ENCODE measurements at places on chromosomes 13 and 19.
A peak's percentile ranks its signal among the peaks of the same experiment; 100 is the strongest.

GRCh38 chr13:35923347-35923746 is 207.8 kb downstream of the DCLK1 start:
- DNase-seq = peak; percentile 84

DNA sequence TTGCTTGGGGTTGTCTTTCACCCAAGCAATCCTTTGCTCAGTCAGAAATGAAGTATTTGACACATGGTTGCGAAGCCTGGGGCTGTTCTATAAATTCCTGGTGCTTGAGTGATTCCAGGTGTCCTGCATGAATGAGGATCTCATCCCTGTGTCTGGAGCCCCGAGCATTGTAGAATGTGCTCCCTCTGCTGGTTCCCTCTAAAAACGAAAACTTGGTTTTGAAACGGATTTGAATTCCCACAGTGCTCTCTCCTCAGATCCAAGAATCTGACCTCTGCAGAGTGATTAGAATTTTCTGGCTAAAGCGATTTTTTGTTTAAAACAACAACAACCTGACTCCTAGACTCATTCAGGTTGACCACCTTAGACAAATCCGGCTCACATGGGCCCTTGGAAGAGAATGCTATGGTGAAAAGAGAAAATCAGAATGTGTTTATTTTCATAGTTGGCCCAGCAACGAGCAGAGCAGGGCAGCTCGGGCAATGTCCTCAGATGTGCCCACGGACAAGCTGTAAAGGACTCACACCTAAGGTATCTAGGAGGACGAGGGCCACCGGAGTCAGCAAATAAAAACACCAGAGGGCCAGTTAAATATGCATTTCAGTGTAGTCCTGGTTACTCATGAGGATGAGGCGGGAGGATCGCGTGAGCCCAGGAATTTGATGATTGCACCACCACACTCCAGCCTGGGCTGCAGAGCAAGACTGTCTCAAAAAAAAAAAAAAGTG is 8.7 kb upstream of the ATP12A start:
- peak; percentile 62 for DNase-seq

DNA sequence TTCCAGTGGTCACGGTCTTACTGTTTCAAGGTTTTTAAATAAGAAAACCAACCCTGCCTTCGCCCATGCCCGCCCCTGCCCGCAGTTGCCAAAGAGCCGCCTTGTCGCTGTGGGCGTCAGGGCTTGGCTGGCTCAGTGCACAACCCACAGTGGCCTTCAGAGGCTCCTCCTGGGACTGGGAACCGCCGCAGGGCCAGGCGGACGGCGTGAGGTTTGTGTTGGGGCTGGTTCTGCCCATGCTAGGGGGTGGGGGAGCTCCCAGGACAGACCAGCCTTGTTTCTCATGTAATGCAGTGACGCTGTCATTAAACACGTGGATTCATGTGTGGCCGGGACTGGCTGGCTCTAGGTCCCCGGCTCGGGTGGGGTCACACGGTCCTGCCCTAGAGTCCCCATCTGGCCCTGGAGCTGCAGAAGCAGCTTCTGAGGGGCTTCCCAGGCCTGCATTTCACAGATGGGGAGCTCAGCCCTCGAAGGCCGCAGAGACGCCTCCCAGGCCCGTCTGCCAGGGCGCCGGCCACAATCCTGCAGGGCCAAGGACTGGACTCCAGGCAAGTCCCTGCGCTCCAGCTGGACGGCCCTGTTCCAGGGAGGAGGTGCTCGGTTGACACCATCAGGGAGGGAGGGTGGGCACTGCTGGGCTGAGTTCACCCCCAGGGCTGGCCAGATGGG is 2.4 kb upstream of the TEKTIP1 start:
- DNase-seq = no peak

DNA sequence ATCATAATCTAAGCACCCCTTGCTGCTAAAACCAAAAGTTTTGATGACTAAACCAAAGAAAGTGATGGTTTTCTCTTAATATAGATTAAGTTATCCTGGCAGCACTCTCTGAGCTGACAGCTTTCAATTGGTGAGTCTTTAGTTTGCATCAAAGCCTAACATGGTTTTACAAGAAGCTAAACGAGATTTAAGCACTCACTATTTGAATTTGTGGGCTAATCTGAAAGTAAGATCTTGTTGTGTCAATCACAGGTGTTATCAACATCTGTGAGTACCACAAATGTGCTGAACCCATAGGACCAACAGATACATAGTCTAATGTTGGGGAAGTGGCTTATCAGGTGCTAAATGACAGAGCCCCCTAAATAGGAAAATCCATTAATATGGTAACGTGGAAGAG is 223.9 kb downstream of the LHFPL6 start:
- DNase-seq = no peak

DNA sequence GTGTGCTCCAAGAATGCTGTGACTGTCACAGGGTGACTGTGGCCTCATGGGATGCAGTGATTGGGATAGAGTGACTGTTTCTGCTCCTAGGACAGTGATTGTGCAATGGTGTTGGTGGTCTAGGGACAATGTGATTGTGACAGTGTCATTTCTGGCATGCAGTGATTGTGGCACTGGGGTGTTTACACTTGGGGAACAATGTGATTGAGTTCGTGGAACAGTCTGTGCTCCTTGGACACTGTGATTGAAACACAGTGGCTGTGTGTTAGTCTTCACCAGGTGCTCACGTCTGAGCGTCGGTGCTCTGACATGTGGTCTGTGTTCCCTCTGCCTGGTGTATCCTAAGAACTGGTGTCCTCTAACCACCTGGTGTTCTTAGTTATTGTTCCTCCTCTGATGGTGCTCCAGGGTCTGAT is 1.7 kb downstream of the PDE4A start:
- DNase-seq = no peak

- no peak for DNase-seq
Measured at GRCh38 chr13:99426426-99426825, 74.8 kb upstream of the TM9SF2 start.

DNA sequence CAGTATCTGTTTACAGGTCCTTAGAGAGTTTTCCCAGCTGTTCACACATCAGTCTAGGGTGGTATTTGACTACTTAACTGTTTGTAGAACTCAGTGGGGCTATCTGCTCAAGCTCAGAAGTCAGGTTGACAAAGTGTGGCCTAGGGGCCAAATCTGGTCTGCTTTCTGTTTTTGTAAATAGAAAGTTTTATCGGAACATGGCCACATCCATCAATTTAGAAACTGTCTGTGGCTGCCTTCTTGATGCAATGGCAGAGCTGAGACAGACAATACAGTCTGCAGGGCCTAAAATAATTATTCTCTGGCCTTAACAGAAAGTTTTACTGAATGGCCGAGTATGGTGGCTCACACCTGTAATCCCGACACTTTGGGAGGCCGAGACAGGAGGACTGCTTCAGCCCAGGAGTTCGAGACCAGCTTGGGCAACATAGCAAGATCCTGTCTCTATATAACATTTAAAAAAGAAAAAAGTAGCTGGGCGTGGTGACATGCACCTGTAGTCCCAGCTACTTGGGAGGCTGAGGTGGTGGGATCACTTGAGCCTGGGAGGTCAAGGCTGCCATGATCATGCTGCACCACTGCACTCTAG is 2.4 kb downstream of the SMG9 start:
- DNase-seq = no peak

- no peak for DNase-seq
Measured at GRCh38 chr19:32540621-32541020, 40.4 kb upstream of the PDCD5 start.

DNA sequence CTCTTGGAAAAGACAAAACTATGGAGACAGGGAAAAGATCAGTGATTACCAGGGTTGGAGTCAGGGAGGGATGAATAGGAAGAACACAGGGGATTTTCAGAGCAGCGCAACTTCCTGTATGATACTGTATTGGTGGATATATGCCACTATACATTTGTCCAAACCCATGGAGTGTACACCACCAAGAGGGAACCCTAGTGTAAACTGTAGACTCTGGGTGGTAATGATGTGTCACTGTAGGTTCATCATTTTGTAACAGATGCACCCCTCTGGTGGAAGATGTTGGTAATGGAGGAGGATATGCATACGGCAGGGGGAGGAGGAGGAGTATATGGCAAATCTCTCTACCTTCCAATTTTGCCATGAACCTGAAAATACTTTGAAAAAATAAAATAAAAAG is 68.1 kb downstream of the UFM1 start:
- DNase-seq = peak; percentile 33

GRCh38 chr13:23560571-23561089 is 9.6 kb upstream of the TNFRSF19 start:
- no peak for DNase-seq

DNA sequence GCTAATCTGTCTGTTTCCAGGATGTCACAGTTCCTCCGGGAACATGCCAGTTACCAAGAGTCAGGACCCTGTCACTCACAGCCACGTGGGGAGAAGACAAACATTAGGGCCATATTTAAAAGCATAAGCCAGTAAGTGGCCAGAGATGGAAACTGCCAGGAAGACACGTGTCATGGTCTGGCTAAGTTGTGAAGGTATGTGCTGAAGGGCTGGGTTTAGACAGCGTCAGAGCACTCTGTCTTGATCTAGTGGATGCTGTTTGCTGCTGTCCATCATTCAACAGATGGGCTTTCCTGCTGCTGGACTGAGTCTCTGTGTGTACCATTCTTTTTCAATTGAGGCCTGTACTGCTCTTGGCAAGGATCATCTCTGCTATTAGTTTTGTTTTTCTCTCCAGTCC is 128.6 kb downstream of the HS6ST3 start:
- DNase-seq = no peak

GRCh38 chr13:32039528-32039927 is 8.0 kb downstream of the FRY start:
- DNase-seq = no peak

GRCh38 chr13:106372199-106373155 is 163.0 kb downstream of the EFNB2 start:
- DNase-seq = no peak

GRCh38 chr13:52845334-52845761 is 3.1 kb downstream of the PCDH8 start:
- no peak for DNase-seq

GRCh38 chr19:39969681-39970424 is 1.1 kb upstream of the PSMC4 start:
- DNase-seq = no peak

DNA sequence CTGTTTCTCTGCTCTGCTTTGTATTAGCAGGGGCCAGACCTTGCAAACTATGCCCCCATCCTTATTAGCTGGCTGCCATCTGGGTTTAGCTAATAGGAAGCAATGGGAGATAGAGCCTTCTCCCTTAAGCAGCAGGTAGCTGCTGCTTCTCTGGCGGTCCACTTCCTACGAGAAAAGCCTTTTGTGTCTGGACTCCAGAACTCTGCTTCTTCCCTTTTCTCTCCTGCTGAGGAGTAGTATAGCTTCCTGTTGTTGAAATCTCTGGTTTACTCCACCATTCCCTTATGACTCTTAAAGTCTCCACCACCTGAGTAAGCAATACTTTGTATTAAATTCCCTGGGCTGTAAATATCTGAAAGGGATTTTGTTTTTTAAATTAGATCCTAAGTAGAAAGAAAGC is 147.1 kb downstream of the DNAJC15 start:
- no peak for DNase-seq

GRCh38 chr19:13066226-13066625 is 36.4 kb downstream of the LYL1 start:
- DNase-seq = no peak

DNA sequence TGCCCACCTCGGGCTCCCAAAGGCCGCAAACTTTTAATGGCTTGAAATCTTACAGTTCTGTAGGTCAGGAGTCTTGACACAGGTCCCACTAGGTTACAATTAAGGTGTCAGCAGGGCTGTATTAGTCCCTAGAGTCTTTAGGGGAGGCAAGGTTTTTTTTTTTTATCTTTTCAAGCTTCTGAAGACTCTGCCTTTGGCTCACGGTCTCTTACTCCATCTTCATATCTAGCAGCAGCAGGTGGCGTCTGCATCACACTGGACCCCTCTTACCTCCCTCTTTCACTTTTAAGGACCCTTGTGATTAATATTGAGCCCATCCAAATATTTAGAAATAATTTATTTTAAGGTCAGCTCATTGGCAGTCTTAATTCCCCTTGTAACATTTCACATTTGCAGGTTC is 11.6 kb downstream of the MIR17HG start:
- DNase-seq = no peak

- no peak for DNase-seq
Measured at GRCh38 chr13:79245937-79246577, 160.0 kb downstream of the RBM26 start.

DNA sequence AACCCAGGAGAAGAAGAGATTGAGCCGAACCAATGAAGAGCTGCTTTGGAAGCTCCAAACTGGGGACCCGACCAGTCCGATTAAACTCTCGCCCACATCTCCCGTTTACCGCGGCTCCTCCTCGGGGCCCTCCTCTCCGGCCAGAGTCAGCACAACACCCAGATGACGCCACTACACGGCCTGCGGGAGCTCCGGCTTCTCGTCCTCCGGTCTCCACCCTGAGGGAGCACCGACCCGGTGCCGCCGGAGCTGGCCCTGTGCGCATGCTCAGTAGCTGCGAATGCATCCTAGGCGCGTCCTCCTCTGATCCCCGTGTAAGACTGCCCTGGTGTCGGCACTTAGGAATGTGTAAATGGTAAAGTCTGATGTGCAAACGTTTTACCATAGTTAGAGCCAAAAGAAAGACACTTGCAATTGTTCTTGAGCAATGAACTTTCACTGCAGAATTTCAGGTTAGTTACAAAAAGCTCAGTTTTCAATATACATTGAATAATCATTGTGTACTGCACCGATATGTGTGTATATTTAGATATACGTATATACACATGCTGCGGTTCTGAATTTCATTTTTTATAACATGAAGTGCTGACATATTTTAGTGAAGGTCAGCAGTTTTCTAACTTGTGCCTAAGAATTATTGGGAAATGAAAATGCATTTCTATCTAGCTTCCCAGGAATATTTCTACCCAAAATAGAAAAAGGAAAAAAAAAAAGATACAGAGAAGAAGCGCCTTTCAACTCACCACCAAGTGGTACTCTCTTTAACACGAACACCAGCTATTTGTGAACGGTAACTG is 92.2 kb downstream of the SLC7A1 start:
- DNase-seq = no peak

GRCh38 chr19:12665671-12666264 is 774 bp downstream of the MAN2B1 start:
- DNase-seq = no peak

DNA sequence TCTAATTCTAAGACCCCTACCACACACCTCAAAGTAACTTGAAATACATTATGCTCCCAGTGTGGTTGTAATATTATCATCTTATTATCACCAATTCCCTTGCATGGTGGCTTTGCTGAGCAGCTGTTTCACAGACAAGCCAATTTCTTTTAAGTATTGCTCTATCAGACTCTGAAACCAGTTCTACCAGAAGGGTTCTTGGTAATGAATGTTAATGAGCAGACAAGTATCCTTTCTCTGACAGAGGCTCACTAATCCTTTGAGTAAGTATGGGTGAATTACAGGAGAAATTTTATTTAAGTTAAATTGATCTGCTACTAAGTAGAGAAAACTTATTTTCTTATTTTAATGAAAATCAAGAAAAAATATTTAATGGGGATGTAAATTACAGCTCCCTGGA is 326.0 kb downstream of the GPC6 start:
- no peak for DNase-seq

Measured in SJSA1 (cell line).